ENCODE measurements at places on chromosomes 7 and 10.

GRCh38 chr10:61136139-61136538 lies 192.2 kb upstream of the RHOBTB1 start:
- no peak for DNase-seq

GRCh38 chr7:14734839-14735321 lies 167.7 kb downstream of the DGKB start:
- DNase-seq: no peak

DNA sequence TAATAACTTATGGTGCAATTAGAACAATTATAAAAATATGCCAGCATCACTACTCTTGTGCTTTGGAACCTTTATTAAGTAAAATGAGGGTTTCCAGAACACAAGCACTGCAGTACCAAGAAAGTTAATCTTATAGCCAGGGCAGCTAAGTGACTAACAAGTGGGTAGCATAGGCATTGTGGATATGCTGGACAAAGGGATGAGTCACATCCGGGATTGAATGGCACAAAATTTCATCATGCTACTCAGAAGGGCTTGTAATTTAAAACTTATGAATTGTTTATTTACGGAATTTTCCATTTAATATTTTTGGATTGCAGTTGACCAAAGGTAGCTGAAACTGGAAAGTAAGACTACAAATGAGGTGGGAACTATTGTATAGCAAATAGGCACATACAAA lies 250.6 kb downstream of the C7orf25 start:
- no peak for DNase-seq

- no peak for DNase-seq
Observed at GRCh38 chr7:22356701-22357310, at the start of gene RAPGEF5. Gene RAPGEF5, minus strand, starts transcription at chr7:22357154. Its CDS starts 94 bp downstream, at chr7:22357060.

- no peak for DNase-seq
Observed at GRCh38 chr10:73168465-73168803, 515 bp downstream of the FAM149B1 start.

- DNase-seq: no peak
Observed at GRCh38 chr10:26335574-26336093, 102.5 kb upstream of the APBB1IP start.

DNA sequence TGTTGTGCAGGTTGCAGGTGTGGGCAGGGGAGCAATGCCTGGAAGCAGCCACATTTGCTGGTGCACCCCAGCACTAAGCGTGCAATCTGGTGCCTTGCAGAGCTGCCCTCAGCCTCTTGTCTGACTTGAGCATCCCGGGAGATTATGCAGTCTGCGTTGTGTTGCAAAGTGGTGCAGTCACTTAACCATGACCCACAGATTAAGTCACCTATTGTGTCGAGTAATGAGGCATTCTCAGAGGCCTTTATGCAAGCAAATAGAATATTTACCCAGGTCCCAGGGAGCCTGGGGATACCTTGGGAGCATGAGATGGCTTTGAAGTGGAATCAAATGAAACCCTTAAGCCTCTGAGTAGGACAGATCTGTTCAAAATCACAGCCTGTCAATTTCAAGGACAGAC lies 529.0 kb downstream of the TYW1 start:
- no peak for DNase-seq

GRCh38 chr10:19979628-19980027 lies 163.4 kb downstream of the PLXDC2 start:
- no peak for DNase-seq

- no peak for DNase-seq
Observed at GRCh38 chr7:141444961-141445360, 106.2 kb upstream of the AGK start.

GRCh38 chr7:121873289-121874194 lies 581 bp downstream of the PTPRZ1 start:
- DNase-seq: no peak

GRCh38 chr7:81926154-81926553 lies 156.3 kb upstream of the HGF start:
- DNase-seq: no peak

- DNase-seq: no peak
Observed at GRCh38 chr7:132154248-132154647, 422.0 kb downstream of the PLXNA4 start.

- no peak for DNase-seq
Observed at GRCh38 chr10:132464256-132465192, 67.5 kb downstream of the PWWP2B start.

- no peak for DNase-seq
Observed at GRCh38 chr7:128137181-128137580, 103.9 kb upstream of the LEP start.

- no peak for DNase-seq
Observed at GRCh38 chr7:101739775-101740398, 77.5 kb upstream of the CUX1 start.

DNA sequence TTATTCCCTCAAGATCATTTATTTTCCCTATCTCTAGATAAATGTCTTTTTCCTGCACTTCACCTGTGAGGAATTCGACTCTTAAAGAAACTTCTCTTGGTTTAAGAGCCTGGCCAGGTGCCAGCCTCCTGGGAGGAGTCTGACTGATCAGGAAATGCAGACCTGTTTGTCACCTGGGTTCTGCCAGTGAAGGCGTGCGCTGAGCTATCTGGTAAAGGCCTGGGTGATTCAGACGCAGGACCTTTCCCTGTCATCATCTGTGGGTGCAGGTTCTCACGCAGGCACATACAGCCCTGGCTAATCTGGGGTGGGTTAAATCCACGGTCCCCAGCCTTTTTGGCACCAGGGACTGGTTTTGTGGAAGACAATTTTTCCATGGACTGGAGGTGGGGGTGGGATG lies 65.3 kb upstream of the AQP1 start:
- DNase-seq: no peak

- DNase-seq: no peak
Observed at GRCh38 chr10:116973946-116974455, 31.0 kb downstream of the SHTN1 start.

DNA sequence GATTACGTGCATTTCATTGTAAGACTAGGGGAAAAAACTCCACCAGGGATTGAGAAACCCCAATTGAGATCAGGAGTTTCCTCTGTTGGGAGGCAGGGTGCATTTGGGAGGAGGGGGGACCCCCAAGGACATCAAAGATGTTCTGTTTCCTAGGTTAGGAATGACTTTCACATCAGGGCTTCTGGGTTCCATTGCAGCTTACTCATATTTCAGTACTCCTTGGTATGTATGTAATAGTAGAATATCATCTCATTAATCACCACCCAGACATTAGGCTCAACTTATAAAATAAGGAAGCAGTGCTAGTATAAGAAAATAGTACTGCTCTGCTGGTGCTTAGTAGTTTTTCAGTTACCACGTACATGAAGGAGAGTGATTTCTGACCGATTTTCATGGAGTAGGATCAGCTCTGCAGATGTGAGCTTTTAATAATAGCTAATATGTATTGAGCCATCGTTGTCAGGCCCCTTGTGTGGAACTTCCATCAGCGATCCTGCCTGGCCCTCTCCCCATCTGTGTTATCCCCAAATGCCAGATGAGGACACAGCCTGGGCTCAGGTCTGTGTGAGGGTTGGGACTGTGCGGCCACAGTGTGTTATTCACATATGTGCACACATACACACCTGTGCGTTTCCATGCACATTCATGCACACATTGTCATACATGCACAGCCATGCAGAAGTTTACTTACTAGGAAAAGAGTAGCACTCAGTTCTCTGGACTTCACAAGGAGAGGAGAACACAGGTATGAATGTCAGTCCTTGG lies 23.5 kb downstream of the UPP1 start:
- DNase-seq: no peak

GRCh38 chr7:95198863-95199262 lies 125.5 kb downstream of the PON1 start:
- no peak for DNase-seq

DNA sequence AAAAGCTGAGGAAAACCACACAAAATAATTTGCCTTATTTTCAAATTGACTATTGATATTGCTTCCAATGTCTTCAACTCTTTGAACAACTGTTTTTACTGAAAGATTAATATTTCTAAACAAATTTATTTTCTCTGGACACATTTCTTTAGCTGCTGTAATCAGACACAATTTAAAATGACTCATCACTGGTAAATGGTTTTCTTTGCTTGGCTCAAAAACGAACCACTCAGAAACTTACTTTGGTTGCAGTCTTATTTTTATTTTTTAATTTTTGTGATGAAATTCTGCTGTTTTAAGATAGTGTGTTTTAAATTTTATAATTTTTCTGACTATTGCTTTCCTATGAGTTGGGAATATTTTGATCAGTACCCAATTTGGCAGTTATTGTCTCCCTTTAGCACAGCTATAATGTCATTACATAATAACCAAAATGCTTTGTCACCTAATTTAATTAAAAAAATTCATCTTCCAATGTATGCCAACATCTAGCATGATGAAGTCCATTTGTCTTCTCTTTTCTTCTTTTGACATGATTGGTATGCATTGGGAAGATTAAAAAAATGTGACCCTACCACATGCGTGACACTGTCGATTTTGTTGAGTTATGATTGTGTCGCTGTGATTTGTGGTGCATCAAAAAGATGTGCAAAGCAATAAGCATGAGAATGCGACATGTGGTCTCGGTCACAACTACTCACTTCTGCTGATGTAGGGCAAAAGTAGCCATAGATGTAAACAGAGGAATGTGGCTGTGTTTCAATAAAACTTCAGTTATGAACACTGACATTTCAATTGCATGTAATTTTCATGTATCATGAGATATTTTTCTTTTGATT lies 222.3 kb downstream of the SUGCT start:
- no peak for DNase-seq

DNA sequence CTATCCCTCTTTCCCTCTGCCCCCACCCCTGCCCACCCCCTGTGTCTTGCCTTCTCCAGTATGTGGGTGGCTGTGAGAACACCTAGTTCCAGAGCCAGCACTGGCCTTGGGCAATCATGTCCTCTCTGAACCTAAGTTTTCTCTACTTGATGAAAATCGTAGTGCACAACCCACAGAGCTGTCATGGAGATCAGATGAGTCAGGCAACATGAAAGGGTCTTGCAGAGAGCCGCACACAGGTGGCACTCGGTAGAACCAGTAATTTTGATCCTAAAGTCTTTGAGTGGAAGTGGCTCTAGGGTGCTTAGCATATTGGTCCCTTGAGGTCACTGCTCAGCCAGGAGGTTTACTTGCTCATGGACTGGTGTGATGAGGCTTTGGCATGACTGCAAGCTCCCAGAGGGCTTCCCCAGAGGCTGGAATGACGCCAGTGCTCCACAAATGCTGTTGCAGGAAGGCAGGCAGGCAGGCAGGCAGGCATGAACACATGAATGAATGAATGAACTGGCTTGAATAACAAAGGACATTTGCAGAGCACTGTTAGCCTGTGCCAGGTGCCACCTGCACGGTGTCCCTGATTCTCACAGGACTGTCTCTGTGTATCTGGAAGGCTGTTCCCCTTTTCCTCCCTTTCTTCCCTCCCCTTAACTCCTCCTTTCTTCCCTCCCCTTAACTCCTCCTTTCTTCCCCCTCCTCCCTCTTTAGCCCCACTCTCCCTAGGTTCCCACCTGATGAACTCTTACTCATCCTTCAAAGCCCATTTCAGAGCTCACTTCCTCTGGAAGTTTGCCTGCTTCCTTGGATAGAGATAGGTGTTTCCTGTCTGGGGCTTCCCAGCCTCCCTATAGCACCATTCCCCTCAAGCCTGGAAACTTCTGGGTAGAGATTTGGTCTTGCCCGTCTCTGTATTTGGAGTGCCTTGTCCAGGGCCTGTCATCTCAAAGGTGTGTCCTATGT lies 27.2 kb upstream of the CTBP2 start:
- DNase-seq: no peak

DNA sequence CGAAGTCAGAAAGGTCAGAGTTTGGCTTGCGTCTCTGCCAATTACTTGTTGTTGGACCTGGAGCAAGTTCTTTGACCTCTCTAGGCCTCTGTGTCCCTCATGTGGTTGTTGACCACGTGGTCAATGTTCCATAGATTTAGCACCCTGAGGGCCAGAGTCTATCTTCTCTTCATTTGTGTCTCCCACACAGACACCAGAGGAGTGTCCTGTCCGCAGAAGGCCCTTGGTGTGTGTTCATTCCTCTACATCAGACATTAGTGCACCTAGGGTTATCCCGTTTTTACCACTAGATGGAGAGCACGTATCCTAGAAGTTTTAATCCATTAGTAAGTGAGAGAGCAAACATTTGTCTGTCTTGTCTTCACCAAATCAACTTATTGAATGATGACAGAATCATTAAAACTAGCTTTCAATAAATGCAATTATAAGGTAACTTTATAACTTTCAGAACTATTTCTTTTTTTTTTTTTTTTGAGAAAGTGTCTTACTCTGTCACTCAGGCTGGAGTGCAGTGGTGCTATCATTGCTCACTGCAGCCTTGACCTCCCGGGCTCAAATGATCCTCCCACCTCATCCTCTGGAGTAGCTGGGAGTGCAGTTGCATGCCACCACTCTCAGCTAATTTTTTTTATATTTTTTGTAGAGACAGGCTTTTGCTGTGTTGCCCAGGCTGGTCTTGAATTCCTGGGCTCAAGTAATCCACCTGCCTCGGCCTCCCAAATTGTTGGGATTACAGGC lies 122.5 kb upstream of the ANKRD1 start:
- DNase-seq: no peak

DNA sequence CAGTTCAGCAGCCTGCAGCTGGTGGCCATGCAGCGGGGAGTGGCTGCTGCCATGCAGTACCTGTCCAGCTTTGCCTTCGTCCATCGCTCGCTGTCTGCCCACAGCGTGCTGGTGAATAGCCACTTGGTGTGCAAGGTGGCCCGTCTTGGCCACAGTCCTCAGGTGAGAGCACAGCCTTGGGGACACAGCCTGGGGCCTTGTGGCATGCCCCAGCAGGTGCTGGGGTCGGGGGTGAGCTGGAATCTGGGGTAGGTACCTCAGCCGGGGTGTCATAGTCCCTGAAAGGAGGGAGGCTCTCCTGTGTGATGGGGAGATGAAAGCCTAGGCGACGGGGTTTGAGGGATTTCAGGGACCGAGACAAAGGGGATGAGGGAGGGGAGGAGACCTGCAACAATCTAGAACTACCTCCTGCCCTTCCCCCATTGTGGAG lies 14.1 kb downstream of the EPHB6 start:
- DNase-seq: no peak

DNA sequence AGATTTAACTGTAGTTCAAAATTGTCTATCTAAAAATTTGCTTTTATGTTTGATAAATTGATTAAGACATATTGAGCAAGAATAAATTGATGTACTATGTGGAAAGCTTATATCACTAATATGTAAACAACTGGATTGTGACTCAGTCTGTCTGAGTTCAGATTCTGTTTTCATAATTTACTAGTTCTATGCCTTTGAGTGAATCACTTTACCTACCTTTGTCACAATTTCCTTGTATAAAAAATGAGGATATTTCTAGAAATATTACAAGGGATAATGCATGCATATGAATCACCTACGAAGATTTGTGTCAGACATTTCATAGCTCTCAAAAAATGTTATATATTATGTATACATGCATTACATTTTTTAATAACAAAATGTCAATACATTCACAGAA lies 245.1 kb upstream of the ZWINT start:
- DNase-seq: no peak

- no peak for DNase-seq
Observed at GRCh38 chr10:13390604-13391522, 42.8 kb upstream of the SEPHS1 start.

- DNase-seq: no peak
Observed at GRCh38 chr10:359093-359492, 223.8 kb downstream of the ZMYND11 start.
